ENCODE measurements at places on chromosomes 12 and 14. TPM values are rescaled to one million over a fixed set of nuclear protein-coding genes. Genes with fewer than 3 reads are reported as not detected.

DNA sequence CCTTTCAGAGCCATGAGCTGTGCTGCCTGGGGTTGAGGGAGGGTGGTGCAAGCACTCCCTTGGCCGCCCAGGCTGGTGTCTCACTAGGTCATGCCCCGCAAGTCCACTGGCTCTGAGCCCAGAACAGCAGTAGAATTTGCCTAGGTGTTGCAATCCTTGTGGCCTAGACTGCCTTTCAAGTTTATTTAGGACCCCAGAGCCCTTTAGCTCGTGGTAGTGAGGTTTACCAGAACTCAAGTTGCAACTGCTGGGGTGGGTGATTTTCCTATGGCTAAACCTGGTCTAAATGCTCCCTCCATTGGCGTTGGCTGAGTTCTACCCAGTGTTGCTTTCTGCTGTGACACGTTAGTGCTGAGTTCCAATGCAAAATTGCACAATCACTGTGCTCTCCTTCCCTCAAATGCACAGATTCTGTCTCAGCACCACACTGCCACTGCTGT is 287.2 kb downstream of the BCAT1 start:
- no peak for DNase-seq

DNA sequence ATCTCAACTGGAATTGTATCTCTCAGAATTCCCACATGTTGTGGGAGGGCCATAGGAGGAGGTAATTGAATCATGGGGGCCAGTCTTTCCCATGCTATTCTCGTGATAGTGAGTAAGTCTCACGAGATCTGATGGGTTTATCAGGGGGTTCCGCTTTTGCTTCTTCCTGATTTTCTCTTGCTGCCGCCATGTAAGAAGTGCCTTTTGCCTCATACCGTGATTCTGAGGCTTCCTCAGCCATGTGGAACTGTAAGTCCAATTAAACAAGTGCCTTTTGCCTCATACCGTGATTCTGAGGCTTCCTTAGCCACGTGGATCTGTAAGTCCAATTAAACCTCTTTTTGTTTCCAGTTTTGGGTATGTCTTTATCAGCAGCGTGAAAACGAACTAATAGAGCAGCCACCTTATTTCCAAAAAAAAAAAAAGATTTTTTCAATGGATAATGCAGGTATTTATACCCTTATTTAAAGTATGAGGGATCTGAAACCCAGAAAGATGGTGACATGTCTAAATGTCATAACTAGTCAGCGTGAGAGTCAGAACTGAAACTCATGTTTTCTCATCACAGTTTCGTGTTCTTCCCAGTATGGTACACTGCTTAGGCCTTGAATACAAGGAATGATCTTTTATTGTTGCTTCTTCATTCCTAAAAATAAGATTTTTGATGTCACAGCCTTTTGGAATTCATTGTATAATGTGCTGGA is 89.6 kb downstream of the ERC1 start:
- DNase-seq, result no peak

DNA sequence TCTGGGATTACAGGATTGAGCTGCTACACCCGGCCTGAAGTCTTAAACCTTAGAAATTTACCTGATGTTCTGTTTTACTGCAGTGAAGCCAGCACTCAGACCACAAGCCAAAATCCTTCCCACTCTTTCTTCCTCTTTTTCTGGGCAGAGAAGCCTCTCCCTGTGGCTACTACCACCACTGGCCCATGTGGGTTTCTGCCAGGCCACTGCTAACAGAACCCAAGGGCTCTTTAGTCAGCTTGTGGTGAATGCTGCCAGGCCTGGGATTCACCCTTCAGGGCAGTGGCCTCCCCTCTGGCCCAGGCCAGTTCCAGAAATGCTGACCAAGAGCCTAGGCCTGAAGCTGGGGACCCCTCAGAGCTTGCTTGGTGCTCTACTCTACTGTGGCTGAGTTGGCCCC is 35.3 kb downstream of the GAS2L3 start:
- no peak for DNase-seq

CLECL1 gene
- total RNA-seq, result not detected

GRCh38 chr12:70467918-70468733 is 102.0 kb downstream of the KCNMB4 start:
- DNase-seq, result no peak

DNA sequence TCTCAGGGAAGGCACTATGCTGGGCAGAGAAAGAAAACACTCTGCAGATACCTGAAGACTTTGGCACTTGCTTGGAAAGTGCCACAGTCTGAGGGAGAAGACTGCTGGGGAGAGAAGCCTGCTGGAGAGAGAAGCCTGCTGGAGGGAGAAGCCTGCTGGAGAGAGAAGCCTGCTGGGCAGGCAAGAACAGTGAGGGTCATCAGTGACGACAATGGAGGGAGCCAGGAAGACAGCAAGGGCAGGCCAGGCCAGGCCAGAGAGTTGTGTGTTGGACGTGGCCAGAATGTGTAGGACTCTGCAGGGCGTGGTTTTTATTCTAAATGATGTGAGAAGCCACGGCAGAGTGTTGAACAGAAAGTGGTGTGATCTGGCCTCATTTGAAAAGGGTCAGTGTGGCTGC is 185.3 kb upstream of the ABCD2 start:
- DNase-seq, result no peak

LGR5 gene
- total RNA-seq, result 1.6 TPM

CHGA gene
- total RNA-seq, result 25.3 TPM

Data from spinal cord (tissue), 10 donors.